ENCODE measurements at places on chromosomes 1 and 21.
A peak's percentile ranks its signal among the peaks of the same experiment; 100 is the strongest.

- no peak for DNase-seq
Measured at GRCh38 chr1:117795190-117795589, 134.2 kb downstream of the GDAP2 start.

DNA sequence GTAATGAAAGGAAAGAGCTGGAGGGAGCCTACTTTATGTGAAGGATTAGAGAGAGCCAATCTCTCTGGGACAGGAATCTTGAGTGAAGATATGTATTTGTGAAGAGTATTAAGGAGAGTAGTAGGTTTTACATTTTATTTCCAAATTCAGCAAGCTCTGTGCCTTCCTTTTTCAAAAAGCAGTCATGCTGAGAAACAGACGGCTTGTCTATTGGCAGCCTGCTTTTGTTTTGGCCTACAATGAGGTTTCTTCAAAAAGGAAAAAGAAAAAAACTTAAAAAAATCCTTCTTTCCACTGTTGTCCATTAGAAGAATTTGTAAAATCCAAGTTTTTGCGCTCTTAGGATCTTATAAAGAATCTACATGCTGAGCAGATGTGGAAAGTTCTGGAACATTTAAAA is 103.6 kb upstream of the PTGFR start:
- no peak for DNase-seq

DNA sequence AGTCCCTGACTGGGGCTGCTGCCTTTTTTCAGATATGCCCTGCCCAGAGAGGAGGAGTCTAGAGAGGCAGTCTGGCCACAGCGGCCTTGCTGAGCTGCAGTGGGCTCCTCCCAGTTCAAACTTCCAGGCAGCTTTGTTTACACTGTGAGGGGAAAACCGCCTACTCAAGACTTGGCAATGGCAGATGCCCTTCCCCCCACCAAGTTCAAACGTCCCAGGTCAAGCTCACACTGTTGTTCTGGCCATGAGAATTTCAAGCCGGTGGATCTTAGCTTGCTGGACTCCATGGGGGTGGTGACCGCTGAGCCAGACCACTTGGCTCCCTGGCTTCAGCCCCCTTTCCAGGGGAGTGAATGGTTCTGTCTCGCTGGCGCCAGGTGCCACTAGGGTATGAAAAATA is 18.3 kb upstream of the C1orf53 start:
- no peak for DNase-seq

- DNase-seq, result no peak
Measured at GRCh38 chr1:193799948-193800690, 613.7 kb upstream of the B3GALT2 start.

DNA sequence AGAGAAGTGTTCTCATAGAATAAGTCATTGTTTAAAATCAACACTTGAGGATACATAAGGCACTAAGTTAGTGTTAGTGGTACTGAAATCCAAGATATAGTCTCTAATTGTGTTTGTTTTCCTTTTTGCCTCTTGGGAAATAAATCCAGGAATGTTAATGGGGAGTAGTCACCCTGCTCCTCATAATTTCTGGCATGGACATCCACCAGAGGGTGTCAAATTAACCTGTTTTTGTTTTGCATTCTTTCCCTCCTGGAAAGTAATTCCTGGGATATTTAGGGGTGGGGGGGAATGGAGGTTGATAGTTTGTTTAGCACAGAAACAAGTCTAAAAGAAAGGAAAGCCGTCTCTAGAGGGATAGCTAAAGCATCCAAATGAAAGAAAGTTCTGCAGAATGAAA is 87.8 kb upstream of the MAP1LC3C start:
- DNase-seq, result no peak

DNA sequence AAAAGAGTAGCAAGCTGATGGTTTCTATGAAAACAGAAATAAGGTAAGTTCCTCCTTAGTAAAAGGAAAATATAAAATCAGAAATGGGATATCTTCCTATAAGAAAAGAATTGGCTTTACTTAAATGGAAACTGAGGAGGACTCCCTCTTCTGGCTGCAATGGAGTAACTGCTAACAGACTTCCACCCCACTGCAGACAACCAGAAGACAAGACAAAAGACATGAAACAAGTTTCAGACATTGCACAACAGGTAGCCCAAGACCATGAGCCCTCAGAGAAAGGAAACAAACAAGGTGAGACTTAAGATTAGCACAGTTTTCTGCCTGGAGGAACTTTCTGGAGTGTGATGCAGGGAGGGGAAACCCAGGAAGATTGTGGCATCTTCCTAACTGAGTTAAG is 17.0 kb upstream of the OLFML2B start:
- no peak for DNase-seq

GRCh38 chr1:225996946-225997545 is 2.1 kb downstream of the SDE2 start:
- DNase-seq, result no peak

- no peak for DNase-seq
Measured at GRCh38 chr1:2415801-2416208, 3.4 kb upstream of the PEX10 start.

DNA sequence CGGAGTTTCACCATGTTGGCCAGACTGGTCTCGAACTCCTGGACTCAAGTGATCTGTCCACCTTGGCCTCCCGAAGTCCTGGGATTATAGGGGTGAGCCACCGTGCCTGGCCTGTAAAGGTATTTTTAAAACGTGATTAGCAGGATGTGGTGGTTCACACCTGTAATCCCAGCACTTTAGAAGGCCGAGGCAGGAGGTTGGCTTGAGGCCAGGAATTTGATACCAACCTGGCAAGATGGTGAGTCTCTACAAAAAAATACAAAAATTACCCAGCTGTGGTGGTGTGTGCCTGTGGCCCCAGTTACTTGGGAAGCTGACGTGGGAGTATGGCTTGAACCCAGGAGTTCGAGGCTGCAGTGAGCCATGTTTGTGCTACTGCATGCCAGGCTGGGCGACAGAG is 43.3 kb upstream of the SOD1 start:
- DNase-seq, result no peak

DNA sequence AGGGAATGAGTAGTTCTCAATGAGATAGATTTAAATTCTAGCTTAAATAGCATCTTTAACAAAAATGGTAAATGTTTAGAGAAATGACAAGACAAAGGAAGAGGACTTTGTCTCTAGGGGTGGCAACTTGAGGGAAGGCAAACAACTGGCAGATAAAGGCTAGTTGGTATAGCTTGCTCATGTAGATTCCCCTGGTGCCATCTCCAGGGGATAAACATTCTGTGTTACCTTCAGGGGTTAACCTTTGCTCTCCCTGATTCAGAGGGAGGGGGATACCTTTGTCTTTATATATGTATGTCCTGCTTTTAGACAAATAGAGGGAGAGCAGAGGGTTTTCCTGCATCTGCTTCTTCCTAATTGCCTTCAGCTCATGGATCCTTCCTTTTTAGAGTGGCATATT is 153.7 kb upstream of the L1TD1 start:
- no peak for DNase-seq

GRCh38 chr1:221439008-221439746 is 302.7 kb downstream of the DUSP10 start:
- peak; percentile 26 for DNase-seq

- no peak for DNase-seq
Measured at GRCh38 chr1:176858433-176858916, 306.0 kb downstream of the ASTN1 start.

DNA sequence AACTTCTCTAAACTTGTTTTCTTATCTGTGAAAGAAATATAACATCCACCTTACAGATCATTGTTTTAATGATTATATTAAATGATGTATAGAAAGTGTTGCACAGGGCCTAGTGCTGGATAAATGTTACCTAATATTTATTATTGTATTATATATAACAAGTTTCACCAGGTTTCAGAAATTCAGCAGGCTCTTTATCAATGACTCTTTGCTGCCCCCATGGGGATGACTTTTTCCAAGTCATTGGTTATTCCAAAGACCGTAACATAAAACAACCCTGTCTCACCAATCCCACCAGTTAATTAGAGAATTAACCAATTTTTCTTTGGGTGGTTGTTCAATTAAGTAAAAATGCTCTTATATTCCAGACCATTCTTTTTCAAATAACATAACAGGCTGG is 7.3 kb upstream of the DEDD start:
- DNase-seq, result peak; percentile 64

DNA sequence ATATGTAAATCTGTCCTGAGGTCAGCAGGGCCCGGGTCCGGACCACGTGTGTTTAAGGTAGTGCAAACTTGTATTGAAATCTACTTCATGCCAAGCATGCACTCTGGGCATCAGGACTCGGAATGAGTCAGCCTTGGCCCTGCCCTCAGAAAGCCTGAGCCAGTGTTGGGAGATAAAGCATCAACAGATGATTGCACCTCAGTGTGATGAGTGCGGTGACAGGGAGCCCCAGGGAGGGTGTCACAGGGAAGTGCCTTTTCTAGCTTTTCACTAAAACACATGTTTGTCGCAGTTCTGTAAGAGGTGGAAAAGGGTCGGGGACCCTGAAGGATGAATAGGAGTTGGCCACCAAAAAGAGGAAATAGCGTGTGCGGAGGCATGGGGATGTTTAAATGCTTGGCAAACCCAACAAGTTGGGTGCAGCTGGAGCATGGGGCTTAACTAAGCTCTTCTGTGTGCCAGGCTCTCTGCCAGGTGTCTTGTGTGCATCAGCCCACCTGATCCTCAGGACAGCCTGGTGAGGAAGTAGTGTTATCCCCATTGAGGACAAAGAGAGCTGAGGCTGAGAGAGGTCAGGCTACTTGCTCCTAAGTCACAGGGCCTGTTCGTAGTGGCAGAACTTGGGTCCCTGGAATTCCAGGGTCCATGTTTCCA is 48.2 kb upstream of the EPB41 start:
- DNase-seq, result no peak

Measured in CD4-positive, alpha-beta T cell (primary cell).